ENCODE measurements at places on chromosomes 6 and 20.

DNA sequence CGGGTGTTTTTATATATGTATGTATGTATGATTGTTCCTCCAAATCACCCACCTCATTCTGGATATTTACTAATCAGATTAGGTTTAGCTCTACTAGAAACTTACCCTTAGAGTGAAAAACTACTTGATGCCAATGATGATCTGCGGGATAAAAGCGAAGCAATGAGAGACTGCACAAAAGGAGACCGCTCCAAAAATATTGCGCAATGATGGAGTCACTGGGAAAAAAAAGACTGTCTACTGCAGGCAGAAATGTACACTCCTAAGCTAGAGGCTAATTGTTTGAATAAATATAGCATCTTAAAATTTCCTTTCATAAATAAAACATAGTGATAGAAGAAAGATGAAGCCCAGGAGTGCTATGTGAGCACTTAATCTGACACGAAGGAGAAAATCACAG lies 7.3 kb downstream of the RAB32 start:
- no peak for DNase-seq

- DNase-seq = peak; percentile 62
These were observed 210.8 kb downstream of the ARHGAP18 start for GRCh38 chr6:129498950-129499842.

- no peak for DNase-seq
These were observed 1297.5 kb upstream of the CITED2 start for GRCh38 chr6:140671926-140672325.

DNA sequence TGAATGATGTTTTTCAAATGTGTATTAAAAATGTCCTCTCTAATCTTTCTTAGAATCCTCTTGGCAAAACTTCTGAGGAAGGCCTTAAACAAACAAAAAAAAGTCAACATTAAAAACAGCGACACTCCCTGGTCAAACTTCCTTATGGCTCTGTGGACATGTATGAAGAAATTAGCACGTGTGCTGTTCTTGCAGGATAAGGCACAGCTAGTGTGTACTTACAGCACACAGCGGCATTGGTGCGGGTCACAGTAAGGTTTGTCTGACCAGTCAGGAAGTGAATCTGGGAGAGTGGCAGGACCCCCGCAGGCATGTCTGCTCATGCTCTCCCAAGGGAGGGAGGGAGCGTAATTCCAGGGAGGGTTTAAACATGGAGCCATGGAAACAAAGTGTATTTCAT lies 38.8 kb downstream of the SLC22A1 start:
- DNase-seq = no peak

GRCh38 chr6:140485740-140486449 lies 1111.4 kb upstream of the CITED2 start:
- no peak for DNase-seq

DNA sequence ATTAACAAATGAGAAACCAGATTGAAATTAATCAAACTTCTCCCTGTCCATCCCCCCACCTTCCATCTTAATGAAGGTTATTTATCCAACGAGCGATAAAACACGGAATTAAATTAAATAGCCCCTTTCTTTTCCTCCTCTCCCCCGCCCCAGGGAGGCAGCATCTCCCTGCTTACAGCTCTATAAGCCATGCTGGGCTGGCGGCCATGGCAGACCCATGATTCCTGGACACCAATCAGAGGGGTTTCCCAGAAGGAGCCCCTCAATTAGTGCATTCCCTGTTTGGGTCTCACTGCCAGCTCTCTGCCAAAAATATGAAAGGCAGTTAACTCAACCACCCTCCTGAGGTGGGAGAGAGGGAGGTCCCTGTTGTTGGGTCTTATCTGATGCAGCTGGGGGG lies 33.8 kb downstream of the GRM4 start:
- no peak for DNase-seq

- no peak for DNase-seq
These were observed 24.7 kb upstream of the HINT3 start for GRCh38 chr6:125931733-125932450.

DNA sequence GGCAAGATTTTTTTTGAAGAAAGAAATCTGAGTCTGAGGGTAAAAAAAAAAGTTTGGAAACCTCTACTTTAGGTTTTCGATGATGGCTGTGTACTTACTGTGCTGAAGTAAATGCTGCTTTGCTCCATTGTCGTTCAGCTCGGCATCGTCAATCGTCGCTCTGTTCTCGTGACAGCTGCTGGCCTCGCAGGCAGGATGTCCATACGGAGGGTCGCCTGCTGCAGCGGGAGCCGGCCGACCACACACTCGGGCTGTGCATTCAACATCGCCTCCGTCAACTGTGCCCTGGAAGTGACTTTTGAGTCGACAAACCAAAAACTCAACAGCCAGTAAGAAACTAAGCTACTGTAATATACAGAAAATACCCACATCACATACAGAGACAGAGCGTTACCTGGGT lies 53.1 kb upstream of the SMOC2 start:
- DNase-seq = no peak

DNA sequence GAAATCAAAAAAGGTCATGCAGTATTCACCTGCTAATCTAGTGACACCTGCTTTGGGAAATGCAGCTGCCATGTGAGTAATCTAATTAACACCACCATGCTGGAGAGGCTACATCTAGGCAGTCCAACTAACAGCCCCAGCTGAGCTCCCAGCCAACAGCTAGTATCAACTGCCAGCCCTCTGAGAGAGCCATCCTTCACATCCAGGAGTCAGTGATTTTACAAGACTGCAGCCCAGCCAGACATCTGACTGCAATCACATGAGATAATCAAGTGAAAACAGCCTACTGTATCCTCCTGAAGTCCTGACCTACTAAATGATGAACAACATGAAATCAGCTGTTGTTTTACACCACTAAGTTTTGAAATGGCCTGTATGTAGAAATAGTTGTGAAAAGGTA lies 298.4 kb downstream of the TRDN start:
- DNase-seq = no peak

GRCh38 chr6:132359886-132360285 lies 41.4 kb downstream of the MOXD1 start:
- DNase-seq = no peak

- DNase-seq = peak; percentile 50
These were observed 1.8 kb downstream of the SLA2 start for GRCh38 chr20:36644032-36644705.

GRCh38 chr6:168782187-168782751 lies 341.3 kb downstream of the SMOC2 start:
- DNase-seq = no peak

DNA sequence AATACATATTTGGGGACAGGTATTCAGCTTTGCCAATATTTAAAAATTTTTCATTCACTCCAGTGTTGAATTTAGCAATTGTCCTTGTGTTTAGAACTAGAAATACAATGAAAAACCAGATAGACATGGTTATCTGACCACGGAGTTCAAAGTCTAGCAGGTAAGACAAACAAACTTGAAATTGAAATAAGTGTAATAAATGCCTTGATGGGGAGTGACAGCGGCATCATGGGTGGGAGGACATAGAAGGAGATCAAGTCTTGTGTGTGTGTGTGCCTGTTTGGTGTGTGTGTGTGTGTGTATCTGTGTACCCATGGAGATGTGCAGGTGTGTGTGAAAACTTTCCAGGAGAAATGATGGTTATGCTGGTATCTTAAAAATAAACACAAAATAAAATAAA lies 750.0 kb upstream of the CITED2 start:
- DNase-seq = no peak

DNA sequence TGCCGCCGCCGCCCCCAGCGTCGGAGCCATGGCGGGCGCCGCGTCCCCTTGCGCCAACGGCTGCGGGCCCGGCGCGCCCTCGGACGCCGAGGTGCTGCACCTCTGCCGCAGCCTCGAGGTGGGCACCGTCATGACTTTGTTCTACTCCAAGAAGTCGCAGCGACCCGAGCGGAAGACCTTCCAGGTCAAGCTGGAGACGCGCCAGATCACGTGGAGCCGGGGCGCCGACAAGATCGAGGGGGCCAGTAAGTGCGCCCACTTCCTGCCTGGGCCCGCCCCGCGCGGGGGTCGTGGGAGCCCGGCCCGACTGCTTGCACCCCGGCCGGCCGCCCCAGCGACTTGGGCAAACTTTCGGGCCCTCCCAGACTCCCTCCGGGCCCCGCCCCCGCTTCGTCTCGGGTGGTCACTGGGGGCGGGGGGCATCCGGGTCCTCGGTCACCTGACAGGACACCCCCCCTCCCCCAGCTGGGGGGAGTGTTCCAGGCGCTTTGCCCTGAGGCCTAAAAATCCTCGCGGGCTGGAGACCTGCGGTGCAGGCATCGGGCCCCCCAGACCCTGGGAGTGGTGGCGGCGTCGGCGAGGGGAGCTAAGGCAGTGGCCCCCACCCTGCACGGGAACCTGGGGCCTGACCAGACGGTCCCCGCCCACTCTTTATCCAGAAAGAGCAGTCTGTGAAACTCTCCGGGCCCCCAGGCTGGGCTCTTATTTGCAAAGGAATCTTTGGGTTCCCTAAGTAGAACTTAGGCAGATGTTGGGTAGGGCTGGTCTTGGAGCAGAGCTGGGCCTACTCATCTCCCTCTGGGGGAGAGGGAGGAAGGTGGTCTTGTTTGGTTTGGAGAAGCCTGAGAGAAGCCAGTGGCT lies 501 bp downstream of the PLCG1 start:
- peak; percentile 23 for DNase-seq

DNA sequence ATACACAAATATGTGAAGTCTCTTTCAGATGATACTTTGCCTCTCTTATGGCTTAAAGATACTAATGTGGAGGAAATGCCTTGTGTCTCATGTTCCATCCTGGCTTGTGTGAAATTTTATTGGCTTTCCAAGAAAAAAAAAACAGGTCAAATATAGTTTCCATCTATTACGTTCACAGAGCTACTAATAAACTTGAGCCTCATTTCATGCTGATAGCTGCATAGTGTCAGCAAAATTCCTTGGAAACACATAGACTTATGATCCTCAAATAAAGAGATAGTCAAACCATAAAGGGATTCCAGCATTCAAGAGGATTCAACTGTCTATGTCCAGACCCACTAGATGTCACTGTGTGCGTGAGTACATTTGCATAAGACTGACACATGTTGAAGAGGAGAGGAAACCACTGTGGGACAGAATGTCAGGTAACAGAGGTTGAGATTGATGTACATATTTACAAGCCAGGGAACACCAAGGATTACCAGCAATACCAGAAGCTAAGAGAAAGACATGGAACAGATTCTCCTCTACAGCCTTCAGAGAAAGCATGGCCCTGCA lies 266.6 kb downstream of the COL12A1 start:
- DNase-seq = no peak

DNA sequence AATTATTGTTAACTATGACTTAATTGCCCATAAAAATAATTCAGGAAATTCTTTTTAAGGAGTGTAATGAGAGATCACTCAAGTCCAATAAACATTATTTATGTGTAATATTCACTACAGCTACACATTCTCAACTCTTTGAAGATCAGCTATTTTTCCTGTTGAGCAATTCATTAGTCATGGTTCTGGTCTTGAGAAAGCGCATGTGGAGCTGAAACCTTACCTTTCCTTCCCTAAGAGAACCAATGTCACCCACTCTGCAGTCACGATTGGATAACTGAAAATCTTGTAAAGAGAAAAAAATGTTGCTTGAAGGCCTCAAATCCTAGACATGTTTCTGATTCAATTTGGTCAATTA lies 736.9 kb upstream of the MARCKS start:
- DNase-seq = no peak

DNA sequence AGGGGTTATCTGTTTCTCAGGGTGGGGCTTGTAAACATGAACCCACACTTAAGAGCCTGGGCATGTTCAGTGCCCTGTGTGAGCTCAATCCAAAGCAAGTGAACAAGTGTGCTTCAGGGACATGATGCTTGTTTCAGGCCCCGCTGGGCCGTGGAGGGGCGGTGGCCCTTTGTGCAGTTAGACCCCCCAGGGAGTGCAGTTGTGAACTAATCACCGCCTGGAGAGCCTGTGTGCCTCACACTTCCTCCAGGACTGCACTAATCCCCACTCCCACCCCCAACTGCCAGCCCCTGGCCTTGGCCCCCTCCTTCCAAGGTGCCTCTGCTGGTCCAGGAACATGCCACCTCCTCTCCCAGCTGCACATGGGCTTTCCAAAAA lies 58.1 kb downstream of the RREB1 start:
- no peak for DNase-seq

GRCh38 chr20:24359321-24360027 lies 110.0 kb upstream of the SYNDIG1 start:
- DNase-seq = no peak

GRCh38 chr6:29011276-29011734 lies 6.2 kb upstream of the ZNF311 start:
- peak; percentile 36 for DNase-seq

- DNase-seq = peak; percentile 92
These were observed 108.4 kb upstream of the PRSS16 start for GRCh38 chr6:27138837-27139755.

- no peak for DNase-seq
These were observed 39.6 kb upstream of the PDE7B start for GRCh38 chr6:135811644-135812526.

- peak; percentile 80 for DNase-seq
These were observed at the start of gene LRRC73 for GRCh38 chr6:43509984-43510826. TSS of gene LRRC73 (minus strand) at chr6:43510346. CDS start at chr6:43509785, 561 bp downstream.

DNA sequence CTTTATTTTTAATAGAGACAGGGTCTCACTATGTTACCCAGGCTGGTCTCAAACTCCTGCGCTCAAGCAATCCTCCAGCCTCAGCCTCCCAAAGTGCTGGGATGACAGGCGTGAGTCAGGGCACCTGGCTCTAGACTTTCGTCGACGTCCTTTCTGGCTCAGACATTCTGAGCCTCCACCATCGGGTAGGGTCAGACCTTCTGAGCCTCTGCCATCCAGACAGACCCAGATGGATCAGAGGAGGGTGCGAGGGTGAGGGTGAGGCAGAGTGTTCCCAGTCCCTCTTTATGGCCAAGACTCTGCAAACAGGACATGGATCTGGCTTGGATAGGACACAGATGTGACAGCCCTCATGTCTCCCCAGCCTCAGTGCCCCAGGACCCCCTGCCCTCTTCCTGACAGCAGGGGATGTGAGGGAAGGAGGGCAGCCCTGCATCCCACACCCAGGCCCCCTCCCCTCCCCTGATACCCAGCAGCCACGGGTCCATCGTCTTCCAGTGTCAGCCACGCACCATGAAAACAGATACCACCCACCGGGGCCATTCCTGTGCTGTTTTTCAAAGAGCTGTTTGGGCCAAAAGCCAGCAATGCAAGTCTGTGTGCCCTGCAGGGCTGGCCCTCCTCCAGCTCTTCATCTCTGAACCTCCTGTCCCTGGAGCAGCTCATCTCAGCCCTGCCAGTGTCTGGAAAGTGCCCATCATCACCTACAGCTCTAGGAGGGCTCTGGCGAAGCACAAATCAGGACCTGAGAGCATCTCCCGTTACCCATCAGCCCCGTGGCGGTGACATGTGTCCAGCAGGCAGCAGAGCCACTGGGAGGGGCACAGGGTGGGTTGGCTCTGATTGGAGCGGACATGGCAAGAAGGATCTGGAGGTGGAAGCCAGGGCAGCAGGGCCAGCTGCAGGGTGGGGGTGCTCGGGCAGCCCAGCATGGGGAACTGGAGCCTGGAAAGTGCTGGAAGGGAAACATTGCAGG lies 208.4 kb downstream of the PREX1 start:
- DNase-seq = no peak
